ENCODE measurements at places on chromosomes 4 and X. TPM values are rescaled to one million over a fixed set of nuclear protein-coding genes. Genes with fewer than 3 reads are reported as not detected.

The ATG4A gene
- 8.0 TPM for total RNA-seq

The EDA2R gene
- 0.92 TPM for total RNA-seq

The NSUN7 gene
- 0.28 TPM for total RNA-seq

The SLC39A8 gene
- total RNA-seq = 53.6 TPM

The RPS6KA6 gene
- total RNA-seq = 0.33 TPM

The DMP1 gene
- not detected for total RNA-seq

The DAPP1 gene
- total RNA-seq = 37.9 TPM

The CORIN gene
- not detected for total RNA-seq

Data from activated naive CD8-positive, alpha-beta T cell treated with anti-CD3 and anti-CD28 coated beads for 36 hours (primary cell).